Esophagus muscularis mucosa (tissue), 4 donors: ENCODE measurements at places on chromosomes 13 and 19. TPM values are rescaled to one million over a fixed set of nuclear protein-coding genes. Genes with fewer than 3 reads are reported as not detected.

Gene C1QTNF9B
- not detected for total RNA-seq

Gene ZNF682
- total RNA-seq, result 3.4 TPM

Gene HCN2
- 0.42 TPM for total RNA-seq

Gene KLK10
- not detected for total RNA-seq

Gene CFAP97D2
- total RNA-seq, result not detected

Gene RYR1
- total RNA-seq, result 4.0 TPM

Gene FPR2
- 1.5 TPM for total RNA-seq

Gene CABP5
- total RNA-seq, result not detected

Gene CGB1
- total RNA-seq, result not detected

Gene THAP8
- 6.3 TPM for total RNA-seq

Gene DACH1
- total RNA-seq, result 1.5 TPM

Gene TTYH1
- 8.0 TPM for total RNA-seq

Gene ATP8A2
- 0.29 TPM for total RNA-seq

Gene RAP2A
- 27.8 TPM for total RNA-seq

Gene CEACAM8
- 0.17 TPM for total RNA-seq

Gene CRLF1
- total RNA-seq, result 153 TPM

Gene ZGLP1
- total RNA-seq, result 1.2 TPM

Gene ATP1A3
- 3.0 TPM for total RNA-seq

Gene ZNF253
- 7.1 TPM for total RNA-seq

Gene ZNF808
- 11.3 TPM for total RNA-seq

Gene ZNF302
- 29.5 TPM for total RNA-seq

Gene CYP4F3
- 0.66 TPM for total RNA-seq

Gene OR10H3
- total RNA-seq, result not detected

Gene ZNF99
- under 0.01 TPM for total RNA-seq

Gene ADGRL1
- 43.8 TPM for total RNA-seq

Gene RETN
- not detected for total RNA-seq

Gene BRCA2
- 0.34 TPM for total RNA-seq

Gene PCDH20
- total RNA-seq, result 12.6 TPM

Gene CLEC17A
- total RNA-seq, result not detected

Gene PSG5
- not detected for total RNA-seq

Gene SBSN
- total RNA-seq, result not detected

Gene FBN3
- total RNA-seq, result not detected

Gene LGALS7
- not detected for total RNA-seq

Gene LILRA5
- total RNA-seq, result 3.7 TPM

Gene EPS8L1
- total RNA-seq, result 1.1 TPM

Gene PTGIR
- total RNA-seq, result 9.1 TPM

Gene GZMM
- 0.50 TPM for total RNA-seq

Gene ANGPTL8
- 2.0 TPM for total RNA-seq

Gene ZNF101
- total RNA-seq, result 4.5 TPM

Gene YIPF2
- 25.5 TPM for total RNA-seq

Gene CEACAM3
- total RNA-seq, result not detected

Gene KHSRP
- total RNA-seq, result 202 TPM

Gene TLE6
- not detected for total RNA-seq

Gene GNG7
- 12.8 TPM for total RNA-seq
